Activated CD8-positive, alpha-beta T cell treated with anti-CD3 and anti-CD28 coated beads for 36 hours (primary cell): ENCODE measurements at places on chromosomes 1 and 21. TPM values are rescaled to one million over a fixed set of nuclear protein-coding genes. Genes with fewer than 3 reads are reported as not detected.
A peak's percentile ranks its signal among the peaks of the same experiment; 100 is the strongest.

DNA sequence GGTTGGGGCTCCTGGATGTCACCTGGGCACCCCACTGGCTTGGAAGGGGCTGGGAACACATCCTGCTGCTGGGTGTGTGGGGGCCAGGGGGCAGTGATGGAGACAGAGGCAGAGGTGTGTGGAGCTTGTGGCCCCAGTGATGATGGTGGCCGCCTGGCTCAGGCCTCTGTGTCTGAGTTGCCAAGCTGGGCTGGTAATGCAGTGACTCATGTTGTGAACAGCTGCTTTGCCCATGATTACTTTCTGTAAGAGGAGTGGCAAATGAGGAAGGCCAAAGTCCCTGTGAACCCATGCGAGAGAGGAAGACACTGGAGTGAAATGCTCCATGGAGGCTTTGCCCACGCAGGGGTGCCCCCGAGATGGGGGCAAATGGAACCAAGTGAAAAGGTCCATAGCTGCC is 86.8 kb downstream of the KCNJ6 start:
- DNase-seq, result no peak

- DNase-seq, result no peak
Measured at GRCh38 chr1:223298701-223299100, 65.3 kb downstream of the SUSD4 start.

GRCh38 chr1:31593770-31594632 is 17.7 kb downstream of the TINAGL1 start:
- peak; percentile 87 for DNase-seq

DNA sequence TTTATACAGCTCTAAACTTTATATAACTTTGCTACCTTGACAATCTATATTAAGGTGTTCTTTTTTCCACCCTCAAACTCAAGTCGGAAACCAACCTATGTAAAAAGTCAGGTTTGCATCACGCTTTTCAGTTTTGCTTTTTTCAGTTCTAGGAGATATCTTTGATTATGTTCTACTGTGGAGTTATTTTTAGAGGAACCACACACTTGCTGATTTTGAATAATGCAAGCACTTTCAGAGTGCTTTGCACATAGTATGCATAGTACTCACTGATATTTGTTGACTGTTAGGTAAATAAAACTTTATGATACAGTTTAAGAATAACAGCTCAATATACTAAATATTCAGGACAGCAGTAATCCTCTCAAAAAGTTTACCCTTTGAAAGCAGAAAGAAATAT is 564.2 kb upstream of the ZRANB2 start:
- no peak for DNase-seq

GRCh38 chr1:104121271-104121670 is 371.6 kb downstream of the AMY1C start:
- no peak for DNase-seq

Gene TRIM46
- 5.8 TPM for total RNA-seq

Gene TMEM269
- 0.22 TPM for total RNA-seq

Gene NBPF10
- 1.6 TPM for total RNA-seq

Gene C1orf185
- not detected for total RNA-seq

DNA sequence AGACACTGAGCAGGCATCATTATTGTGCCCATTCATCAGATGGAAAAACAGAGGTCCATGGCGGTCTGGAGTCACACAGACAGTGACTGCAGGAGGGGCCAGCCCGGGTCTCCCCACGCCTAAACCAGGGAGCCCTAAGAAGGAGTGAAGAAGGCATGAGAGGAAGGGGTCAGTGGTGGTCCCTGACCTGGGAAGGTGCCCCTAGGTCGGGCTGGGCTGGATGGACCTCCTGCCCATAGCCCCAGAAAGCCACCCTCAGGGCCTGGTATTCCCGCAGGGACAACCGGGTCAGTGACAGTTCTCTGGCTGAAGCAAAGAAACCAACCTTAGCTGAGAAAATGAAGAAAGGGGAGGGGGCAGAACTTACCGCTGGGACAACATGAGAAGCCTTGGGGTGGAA is 163.4 kb upstream of the C1orf174 start:
- no peak for DNase-seq
